ENCODE measurements at places on chromosomes 12 and 14.

- no peak for DNase-seq
Observed at GRCh38 chr14:88276923-88277596, 46.0 kb downstream of the KCNK10 start.

DNA sequence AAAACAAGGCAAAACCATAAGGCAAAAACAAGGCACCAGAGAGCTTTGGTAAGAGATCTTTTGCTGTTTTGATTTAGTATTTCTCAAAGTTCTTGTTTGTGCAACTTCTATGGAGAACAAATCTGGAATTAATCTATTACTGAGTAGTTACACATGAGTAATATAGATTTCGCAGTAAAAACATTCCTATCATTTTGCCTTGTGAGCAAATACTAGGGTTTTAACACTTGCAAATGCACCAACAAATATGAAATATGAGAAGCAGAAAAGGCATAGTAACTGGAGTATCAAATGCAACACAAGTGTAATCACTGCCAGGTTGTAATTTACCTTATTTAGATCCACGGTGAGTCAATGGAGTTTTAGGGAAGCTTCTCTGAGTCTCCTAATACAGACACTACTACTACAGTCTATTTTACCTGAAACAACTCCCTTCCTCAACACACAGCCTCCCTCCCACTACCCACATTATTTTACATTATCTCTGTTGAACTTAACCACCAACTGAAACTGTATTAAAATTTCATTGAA is 324.1 kb downstream of the FLRT2 start:
- DNase-seq = no peak

GRCh38 chr12:30514666-30515065 is 181.0 kb downstream of the IPO8 start:
- DNase-seq = no peak

GRCh38 chr12:61272441-61272840 is 987.8 kb upstream of the USP15 start:
- no peak for DNase-seq

GRCh38 chr12:62647586-62647985 is 181.0 kb downstream of the MON2 start:
- no peak for DNase-seq

DNA sequence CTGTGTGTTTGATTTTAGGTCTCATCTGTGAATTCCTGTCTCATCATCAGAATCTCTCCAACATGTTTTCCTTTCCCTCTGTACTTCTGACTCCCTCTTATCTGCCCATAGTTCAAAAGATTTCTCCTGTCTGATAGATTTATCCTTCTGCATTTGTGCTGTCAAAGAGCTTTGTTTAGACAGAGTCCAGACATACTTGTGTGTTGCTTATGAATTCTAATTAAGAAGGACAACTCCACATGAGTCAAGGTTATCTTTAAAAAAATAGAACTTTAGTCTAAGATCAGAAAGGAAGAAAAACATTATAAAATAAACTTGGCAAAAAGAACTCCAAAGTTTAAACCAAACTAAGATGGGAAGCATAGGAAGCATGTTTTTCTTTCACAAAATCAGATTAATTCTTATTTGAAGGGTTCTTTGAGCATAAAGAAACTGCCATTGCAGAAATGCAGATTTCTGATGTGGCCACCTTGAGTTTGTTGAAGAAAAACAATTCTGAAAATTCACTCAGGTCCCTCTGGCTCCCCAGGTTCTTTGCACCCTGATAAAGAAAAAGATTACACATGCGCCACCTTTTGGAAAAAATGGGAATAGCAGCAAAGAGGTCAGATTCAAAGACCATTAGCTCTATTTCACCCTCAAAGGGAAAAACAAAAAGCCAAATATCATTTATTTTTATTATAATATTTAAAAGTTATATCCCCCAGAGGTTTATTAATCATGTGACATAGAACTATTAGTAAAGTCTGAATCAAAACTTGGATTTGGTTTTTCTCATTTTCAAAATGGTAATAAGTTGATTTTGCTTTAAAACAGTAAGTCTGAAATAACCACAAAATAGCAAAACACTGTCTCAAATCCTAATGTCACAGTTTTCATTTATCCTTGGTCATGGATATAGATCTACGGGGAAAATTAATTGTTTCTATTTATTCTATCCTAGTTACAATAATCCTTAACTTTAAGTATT is 143.7 kb upstream of the DCN start:
- peak; percentile 20 for DNase-seq

DNA sequence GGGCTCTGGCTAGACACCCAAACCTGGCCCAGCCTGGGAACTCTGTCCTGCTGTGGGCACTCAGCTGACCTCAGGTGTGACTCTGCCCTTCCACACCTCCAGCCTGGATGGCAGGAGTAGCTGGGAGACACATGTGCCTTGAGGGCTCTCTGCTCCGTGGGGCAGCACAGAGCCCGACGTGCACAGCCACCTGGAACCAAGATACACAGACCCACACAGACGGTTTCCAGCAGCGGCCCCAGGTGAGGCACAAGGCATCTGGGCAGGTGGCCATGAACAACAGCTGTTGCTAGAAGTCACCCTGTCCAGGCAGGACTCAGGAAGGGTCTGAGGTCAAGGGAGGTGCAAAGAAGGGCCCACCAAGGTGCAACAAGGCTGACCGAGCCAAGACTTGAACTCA is 5.9 kb downstream of the DEGS2 start:
- DNase-seq = no peak

DNA sequence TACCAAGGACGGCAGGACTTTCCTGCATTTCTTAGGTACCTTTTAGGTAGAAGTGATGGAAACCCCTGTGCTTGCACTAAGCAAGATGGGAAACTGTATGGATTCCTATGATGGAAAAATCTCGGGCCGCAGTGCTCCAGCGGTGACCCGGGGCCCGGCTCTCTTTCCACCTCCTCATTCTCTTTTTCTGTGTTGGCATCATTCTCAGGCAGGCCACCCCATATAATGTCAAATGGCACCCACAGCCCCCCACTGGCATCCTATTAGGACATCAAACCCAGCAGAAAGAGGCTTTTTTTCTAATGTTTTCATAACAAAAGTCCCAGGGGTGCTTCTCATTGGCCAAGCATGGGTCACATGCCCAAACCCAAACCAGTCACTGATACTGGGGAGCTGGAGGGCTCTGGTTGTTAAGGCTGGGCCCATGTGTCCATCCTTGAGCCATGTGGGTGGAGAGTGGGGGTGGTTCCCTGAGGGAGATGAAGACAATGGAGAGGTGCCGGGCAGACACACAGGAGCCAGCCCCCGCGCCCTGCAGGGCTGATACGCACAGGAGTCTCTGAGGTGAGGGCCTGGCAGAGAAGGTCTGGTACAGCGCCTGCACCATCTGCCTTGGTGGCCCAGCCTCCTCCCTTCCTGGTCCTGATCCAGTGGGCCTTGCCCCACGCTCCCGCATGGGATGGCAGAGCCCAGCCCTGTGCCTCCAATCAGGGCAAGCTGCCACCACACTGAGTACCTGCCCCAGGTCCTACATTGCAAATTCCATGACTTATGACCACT is 142.1 kb downstream of the CALM1 start:
- DNase-seq = no peak
